Activated effector memory CD4-positive, alpha-beta T cell treated with Interleukin-2 at 50 U/mL for 16 hours (primary cell): ENCODE measurements at places on chromosomes 5 and 9.

DNA sequence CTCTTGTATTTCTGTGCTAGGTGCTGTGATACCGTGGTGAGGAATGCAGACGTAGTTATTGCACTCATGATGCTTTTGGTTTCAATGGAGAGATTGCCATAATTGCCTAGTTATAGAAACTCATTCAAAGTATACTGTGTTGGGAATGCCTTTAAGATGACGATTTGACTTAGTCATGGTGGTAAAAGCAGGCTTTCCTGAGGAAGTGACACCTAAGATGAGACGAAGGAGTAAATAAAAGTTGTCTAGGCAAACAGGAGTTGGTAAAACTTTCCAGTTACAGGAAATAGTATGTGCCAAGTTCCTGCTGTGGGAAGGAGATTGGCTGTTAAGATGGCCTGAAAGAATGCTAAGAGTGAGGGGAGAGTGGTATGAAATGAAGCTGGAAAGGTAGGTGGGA lies 48.1 kb downstream of the FOCAD start:
- DNase-seq, result no peak

- DNase-seq, result no peak
Measured at GRCh38 chr9:80163889-80164288, 592.1 kb downstream of the TLE4 start.

DNA sequence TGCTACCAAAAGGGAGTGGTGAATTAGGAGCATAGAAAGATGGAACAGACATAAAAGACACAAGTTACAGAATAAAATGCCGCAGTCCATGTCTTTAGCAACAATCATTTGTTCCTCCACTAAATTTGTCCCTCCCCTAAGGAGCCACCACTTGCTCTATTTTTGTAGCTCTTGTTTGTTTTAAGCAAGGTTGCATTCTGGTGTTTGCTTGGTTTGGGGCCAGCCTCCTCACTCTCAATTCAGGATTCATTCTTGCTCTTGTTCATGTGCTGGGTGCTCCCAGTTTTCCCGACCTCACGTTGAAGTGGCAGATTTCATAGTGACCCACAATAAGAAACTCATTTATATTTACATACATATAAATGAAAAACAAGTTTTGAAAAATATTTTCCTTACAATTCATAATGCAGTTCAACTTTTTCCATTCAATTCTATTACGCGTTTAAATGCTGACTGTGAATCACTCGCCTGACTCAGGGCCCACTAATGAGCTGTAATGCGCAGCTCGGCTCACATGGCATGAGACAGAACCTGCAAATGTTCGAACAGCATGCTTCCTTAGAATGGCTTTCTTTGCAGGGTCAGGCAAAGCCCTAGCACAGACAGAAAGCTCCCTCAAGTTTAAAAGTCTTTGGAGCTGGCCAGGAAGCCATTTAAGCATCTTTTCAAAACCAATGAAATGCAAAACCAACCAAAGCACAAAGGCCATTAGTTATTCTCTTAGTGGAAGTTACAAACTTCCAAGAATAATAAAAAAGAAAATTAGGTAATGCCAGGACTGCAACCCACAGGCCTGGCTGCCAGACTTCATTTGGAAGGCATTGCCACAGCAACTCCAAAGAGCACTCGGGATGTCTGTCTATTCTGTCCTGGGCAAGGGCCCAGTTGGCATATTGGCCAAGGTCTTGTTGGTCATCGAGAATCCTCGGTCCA lies 41.7 kb downstream of the RETREG1 start:
- DNase-seq, result no peak

DNA sequence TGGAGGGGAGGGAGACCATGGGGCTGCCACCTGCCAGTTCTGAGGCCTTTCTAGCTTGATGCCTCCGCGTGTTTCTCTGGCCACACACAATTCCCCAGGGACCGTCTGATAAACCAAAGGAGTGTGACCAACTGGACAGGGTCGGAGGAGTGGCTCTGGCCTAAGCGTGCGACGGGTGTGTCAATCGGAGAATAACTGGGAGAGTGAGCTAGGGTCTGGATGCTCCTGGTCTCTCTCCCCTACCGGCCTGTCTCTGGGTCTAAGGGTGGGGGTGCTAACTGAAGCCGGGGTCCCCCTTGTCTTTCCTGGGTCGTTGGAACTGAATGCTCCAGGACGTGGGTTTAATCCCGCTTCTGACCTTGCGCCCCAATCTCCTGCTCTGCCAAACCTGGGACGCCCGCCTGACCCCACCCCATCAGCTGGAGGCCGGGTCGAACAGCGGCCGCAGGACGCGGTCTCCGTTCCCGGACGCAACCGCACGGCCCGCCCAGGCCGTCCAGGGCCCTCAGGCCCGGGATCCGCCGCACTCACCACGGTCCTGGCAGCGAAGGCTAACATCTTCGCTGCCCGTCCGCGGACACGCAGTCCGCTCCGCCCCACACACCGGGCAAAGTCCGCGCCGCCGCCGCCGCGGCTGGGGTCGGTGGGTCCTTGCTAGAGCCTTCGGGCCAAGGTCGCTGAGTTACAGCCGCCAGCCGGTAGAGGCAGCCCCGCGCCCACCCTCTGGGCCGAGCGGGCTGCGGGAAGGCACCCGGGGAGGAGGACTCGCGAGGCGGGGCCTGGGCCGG lies 447 bp downstream of the CRAT start:
- DNase-seq, result no peak

- no peak for DNase-seq
Measured at GRCh38 chr5:144487207-144487606, 316.5 kb downstream of the KCTD16 start.

- no peak for DNase-seq
Measured at GRCh38 chr9:98874721-98875255, 67.3 kb downstream of the GALNT12 start.

GRCh38 chr5:37971483-37972024 lies 131.7 kb upstream of the GDNF start:
- DNase-seq, result no peak

GRCh38 chr9:137431416-137431931 lies 8.3 kb downstream of the NOXA1 start:
- DNase-seq, result no peak

DNA sequence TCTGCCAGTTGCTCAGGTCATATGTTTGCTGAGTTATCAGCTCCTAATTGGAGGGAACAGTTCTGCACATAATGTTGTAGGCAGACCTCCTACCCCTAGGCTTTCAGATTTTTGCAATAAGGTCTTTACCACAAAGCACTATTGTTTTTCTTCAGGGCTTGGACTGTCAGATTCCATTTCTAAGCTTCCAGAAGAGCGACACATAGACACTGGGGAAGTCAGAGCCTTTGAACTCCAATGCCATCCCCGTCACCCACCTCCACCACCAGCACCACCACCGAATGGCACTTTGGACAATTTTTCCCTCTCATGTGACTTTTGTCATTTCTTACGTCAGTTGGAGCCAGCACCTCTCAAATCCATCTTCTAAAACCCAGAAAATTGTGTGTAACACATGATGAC lies 28.3 kb upstream of the SPRY4 start:
- DNase-seq, result no peak

GRCh38 chr9:111731928-111732327 lies 62.8 kb downstream of the SHOC1 start:
- DNase-seq, result no peak

GRCh38 chr5:111528056-111528455 lies 15.7 kb upstream of the STARD4 start:
- DNase-seq, result no peak

DNA sequence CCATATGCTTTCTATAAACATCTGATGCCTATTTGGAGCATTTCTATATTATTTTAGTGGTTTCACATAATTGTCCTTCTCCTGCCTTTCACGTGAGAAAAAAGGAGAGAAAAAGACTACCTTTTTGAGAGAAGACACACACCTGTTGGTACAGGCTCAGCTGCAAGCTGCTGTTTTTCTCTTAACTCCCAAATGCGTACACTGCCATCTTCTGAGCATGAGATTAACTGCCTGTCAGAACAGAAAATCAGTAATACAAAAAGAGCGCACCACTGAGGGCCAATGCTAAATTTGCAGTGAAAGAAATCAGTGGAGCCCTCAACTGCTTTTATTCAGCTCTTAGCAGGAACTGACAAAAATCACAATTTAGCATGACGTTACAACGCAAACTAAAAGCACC lies 54.9 kb downstream of the WDR41 start:
- no peak for DNase-seq

DNA sequence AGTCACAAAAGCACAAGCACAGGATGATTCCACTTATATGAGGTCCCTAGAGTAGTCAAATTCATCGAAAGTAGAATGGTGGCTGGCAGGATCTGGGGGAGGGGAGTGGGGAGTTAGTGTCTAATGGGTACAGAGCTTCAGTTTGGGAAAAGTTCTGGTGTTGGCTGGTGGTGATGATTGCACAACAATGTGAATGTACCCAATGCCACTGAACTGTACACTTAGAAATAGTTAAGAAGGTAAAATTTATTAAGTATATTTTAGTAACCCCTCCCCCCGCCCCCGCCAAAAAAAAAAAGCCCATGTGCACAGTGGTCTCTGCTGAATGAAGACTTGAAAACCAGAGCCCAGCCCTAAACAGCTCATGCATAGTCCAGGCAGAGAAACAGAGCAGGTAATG lies 24.8 kb upstream of the GTF3C5 start:
- no peak for DNase-seq

- no peak for DNase-seq
Measured at GRCh38 chr9:1231998-1232919, 182.1 kb downstream of the DMRT2 start.

GRCh38 chr5:138438724-138439476 lies at the start of gene REEP2:
Gene REEP2 (plus strand): TSS chr5:138439057. CDS start chr5:138439209, 152 bp downstream.
- peak; percentile 39 for DNase-seq

DNA sequence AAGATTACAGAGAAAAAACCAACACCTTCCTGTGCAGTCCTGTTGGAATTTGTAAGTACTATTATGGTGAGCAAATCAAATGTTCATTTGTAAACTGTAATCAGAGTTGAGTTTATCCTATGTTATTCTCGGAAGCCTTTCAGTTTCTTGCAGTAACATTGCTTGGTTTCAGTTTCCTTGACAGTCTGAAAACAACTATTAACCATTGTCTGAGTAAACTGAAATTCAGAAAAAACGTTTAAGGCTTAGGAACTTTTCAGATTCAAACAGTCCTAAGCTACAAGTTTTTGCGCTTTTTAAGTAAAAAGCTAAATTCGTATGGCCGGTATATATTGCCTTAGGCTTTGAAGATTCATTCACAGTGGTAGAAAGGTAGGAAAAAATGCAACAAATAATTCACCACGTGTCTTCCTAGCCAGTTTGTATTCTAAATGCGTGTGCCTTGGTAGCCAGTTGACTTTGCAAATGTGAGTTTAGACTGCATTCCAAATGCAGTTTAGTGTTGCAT lies 2.5 kb downstream of the GPBP1 start:
- no peak for DNase-seq

DNA sequence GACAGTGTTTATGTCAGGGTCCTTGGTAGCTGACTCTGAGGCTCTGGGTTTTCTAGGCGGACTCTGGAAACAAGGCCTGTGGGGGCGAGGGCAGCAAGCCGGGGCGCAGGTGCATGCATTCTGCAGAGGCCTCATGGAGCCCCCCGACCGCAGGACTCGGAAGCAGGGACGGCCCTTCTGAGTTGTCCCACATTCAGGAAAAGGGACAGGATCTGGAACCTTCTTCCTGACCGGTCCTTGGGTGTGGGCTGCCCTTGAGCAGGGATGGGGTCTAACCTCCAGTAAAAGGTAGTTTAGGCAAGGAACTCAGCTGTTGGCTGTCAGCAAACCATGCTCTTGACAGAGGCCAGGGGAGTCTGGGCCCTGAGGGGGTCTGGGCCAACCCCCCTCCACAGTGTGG lies 7.4 kb upstream of the COL5A1 start:
- no peak for DNase-seq

GRCh38 chr9:92763721-92764380 lies 782 bp downstream of the BICD2 start:
- DNase-seq, result no peak

DNA sequence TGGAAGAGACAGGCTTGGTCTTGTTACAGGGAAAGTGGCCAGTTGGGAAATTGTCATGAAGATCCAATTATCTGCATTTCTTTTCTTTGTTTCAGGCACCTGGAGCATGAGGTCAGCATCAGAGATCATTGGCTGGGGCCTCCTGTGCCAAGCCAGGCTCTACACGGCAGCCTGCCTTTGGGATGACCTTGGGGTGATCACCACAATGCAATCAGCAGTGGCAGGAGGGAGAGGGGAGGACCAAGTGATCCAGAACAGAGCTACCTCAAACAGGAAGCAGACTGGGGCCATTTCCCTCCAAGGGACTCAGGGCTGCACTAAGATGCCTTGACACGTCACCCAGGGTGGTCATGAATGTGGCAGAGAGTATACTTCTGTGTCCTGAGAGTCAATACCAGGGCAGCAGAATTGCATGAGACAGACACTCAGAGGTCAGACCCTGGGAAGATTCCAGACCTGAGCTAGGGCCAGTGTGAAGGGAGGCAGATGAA lies 8.9 kb downstream of the SMIM23 start:
- no peak for DNase-seq

GRCh38 chr9:125889476-125890419 lies 142.6 kb downstream of the PBX3 start:
- peak; percentile 3 for DNase-seq

DNA sequence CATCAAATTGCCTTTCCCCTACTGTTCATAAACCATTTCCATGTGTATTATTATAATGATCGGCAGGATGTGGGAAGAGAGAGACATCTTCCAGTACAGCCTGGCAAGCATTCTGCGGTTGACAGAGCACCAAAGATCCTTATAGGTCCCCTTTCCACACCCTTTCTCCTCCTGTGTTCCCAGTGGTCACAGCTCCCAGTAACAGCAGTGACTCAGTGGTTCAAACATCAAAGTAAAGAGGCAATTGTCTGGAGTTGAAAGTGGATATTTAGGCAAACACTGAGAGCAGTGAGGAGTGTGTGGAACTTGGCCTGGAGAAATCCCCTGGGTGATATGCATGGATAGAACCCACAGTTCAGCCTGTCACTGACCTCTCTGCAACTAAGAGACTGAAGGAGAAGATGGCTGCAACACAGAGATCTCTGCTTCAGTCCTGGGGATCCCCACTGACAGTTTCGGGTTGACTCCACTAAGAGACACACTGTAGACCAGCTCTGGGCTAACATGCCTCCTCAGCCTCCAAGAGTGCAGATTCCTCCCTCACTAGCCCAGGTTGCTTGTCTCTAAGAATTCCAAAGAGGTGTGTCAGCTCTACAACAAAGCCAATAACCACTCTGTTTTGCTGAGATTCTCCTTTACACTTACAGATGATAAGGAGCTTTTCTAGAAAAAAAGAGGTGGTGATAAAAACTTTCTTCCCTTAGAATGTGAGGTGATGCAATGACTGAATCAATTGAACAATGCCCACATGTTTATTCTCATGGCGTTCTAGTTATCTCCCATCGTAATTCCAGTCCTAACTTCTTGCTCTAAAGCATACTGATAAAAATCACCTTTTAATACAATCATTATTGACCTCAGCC lies 94.4 kb upstream of the IL6ST start:
- DNase-seq, result no peak

- no peak for DNase-seq
Measured at GRCh38 chr9:87557996-87558395, 60.3 kb downstream of the DAPK1 start.

DNA sequence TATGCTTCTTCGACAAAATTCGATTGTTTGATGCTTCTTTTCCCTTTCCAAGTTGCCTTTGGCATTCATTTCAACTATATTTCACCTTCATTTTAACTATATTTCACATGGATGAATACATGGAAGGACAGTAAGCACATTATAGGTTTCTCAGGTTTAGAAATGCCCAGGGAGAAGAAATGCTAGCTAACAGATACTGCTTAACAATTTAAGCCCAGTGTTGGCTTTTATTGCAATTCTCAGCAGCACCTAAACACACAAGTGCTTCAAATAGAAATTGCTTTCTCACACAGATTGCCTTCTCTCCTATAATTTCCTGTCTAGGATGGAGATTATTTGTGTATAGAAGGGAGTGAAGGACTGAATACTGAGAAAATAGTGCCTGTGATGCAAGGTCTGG lies 30.2 kb upstream of the SMC5 start:
- no peak for DNase-seq
